ENCODE measurements at places on chromosomes 7 and 10. TPM values are rescaled to one million over a fixed set of nuclear protein-coding genes. Genes with fewer than 3 reads are reported as not detected.

DNA sequence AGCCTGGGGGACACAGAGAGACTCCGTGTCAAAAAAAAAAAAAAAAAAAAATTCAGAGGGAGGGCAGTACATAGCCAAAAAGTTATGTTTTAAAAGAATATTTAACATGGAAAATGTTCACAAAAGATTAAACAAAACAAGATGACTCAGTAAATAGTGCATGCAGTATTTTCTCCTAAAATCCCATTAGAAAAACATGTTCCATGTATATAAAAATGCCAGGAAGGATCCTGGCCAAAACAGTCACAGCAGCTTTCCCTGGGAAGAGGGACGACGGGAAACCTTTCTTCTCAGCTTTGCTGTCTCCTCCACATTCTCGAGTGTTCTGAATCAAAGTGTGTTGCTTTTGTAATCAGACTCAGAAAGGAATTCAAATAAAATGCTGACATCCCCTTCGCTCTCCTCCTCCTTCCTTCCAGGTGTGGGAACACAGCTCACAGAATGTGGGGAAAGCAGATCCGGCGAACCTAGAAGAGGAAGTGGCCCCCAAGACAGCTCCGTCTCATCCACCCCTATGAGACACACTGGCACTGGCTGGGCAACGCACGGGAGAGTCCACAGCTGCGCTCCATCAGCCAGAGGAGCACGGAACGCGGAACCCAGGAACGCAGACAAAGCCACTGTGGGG lies 139.4 kb downstream of the MAD1L1 start:
- DNase-seq: no peak

GRCh38 chr7:39686261-39686924 lies 63.0 kb downstream of the RALA start:
- no peak for DNase-seq

DNA sequence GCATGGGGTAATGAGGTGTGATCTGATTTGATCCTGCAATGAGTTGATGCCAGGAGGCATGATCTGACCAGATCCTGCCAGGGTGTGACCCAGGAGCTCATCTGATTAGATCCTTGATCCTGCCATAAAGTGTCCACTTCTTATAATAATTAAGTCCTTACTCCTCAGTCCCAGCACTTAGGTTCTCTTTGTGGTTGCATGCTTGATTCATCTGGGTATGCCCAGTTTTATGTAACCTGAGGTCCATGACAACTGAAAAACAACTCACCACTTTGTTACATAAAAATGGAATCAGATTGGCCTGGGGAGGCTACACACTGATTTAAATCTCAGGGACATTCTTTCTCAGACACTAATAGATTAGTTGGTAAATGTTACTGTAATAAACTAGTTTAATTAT lies 19.1 kb downstream of the ACADSB start:
- no peak for DNase-seq

The CLDN12 gene
- total RNA-seq: 87.3 TPM

The ACTL6B gene
- not detected for total RNA-seq

DNA sequence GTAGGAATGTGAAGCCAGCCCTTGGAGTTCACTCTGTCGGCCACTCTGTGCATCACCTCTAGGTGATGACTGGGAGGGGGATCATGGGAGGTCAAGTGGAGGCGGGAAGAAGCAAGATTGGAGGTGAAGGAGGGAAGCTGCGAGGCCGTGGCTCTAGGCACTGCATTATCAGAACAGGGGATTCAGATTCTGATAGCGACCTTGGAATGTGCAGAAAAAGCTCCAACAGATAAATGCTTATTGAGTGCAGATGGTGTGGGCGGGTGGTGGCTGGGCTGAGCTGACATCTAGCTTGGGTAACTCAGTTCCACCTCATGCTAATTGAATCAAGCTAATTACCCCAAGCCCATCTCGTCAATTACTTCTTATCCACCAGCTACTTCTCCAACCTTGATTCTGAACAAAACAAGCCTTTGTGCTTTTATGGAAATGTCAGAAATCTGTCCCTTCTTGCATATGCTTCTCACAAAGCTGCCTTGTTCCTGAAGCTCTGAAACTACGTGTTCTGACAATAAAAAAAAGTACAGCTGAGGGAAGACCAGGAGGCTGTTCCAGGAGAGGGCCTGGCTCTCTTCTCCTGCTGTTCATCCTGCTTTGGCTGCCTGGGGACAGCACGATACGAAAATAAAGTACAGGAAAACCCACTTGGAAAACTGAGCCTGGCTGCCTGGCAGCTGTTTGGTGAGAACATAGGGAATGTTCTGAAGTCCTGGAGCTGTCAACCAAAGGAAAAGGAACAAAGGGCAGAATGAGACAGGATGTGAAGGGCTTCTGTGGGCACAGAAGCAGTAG lies 27.5 kb downstream of the STRA8 start:
- DNase-seq: no peak

The PAX4 gene
- total RNA-seq: not detected

Data from neural progenitor cell (in vitro differentiated cells).